ENCODE measurements at places on chromosomes 16 and 17.

GRCh38 chr17:72832306-72832705, 260.2 kb downstream of the SLC39A11 start:
- no peak for DNase-seq

GRCh38 chr17:73657473-73658116, 13.3 kb upstream of the SDK2 start:
- peak; percentile 53 for DNase-seq

DNA sequence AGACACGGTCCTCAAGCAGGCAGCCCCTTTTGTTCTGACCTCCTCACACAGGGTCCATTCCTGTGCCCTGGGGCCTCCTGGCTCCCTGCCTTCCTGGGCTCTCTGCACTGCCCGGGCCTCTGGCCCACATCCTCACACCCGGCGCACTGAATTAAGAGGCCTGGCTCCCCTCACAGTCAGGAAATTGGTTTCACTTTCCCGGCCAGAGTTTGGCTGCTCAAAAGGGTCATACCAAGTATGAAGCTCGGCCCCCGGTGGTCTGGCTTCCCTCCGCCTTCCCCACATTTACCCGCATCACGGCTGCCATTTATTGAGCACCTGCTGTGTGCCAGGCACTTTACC, 220.0 kb downstream of the NTN1 start:
- DNase-seq: no peak

DNA sequence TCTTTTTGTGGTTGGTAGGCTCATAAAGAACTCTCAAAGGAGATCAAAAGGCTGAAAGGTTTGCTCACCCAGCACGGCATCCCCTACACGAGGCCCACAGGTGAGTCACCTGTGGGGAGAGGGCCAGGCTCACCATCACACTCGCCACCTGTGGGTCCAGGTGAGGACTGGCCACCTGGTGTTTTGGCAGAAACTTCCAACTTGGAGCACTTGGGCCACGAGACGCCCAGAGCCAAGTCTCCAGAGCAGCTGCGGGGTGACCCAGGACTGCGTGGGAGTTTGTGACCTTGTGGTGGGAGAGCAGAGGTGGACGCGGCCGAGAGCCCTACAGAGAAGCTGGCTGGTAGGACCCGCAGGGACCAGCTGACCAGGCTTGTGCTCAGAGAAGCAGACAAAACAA, 11.1 kb downstream of the GNPTG start:
- DNase-seq: no peak

GRCh38 chr17:80859002-80859941, 132.4 kb upstream of the CHMP6 start:
- DNase-seq: no peak

GRCh38 chr16:2147378-2147777, 1.0 kb upstream of the RAB26 start:
- no peak for DNase-seq

DNA sequence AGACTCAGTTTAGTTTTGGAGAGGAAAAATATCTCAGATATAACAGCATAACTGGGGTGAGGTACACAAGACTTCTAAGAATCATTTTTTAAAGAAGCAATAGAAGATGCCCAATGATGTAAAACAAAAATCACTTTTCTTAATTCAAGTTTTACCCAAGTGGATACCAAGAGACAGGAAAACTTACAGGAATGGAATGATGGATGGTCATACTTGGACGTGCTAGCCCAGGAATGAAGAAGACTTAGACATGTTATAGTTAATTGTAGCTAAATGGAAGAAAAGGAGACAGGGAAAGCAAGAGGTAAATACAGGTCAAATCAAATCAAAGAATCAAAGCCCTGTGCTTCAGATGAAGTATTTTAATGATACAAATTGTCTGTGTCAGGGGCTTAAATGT, 312.7 kb upstream of the KCNJ16 start:
- DNase-seq: no peak

DNA sequence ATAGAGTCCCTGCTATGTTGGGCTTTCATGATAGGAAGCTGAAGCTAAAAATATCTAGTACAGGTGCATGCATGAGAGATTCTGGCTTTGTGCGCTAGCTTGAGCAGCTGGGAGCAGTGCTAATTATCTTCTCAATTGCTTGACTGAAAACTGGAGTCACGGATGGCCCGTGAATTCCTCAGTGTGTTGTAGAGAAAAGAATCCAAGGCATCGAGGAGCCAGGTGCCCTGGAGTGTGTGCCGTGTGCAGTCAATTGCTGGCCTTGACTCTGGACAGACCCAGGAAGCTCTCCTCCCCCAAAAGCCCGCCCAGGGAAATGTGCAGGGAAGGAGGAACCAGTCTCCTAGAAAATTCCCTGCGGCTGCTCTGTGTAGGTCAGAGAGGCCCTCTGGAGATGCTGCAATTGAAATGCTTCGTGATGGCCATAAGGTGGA, 14.2 kb downstream of the LGALS3BP start:
- peak; percentile 25 for DNase-seq
